NB4 (cell line): ENCODE measurements at places on chromosomes 6 and 20.
A peak's percentile ranks its signal among the peaks of the same experiment; 100 is the strongest.

- no peak for DNase-seq
Observed at GRCh38 chr6:51450958-51451357, 632.3 kb downstream of the TFAP2B start.

- DNase-seq, result no peak
Observed at GRCh38 chr6:42864602-42865001, 14.8 kb upstream of the RPL7L1 start.

DNA sequence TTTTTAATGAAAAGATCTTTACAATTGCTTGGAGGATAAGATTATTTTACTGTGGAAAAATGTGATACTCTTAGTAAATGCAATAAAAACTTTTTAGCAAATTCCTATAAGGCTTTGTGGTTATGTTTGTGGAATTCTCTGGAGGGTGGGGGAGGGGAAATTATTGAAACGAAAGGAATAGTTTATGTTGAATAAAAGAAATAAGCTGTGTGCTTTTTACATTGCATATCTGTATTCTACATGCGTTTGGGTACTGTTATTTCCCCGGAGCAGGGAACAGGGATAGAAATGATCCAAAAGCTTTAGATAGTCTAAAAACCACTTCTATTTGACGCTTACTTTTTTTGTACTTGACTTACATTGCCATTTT is 143.8 kb downstream of the SLC16A10 start:
- no peak for DNase-seq

GRCh38 chr6:30102414-30102969 is 10.4 kb downstream of the TRIM31 start:
- DNase-seq, result peak; percentile 79

GRCh38 chr6:4581468-4582385 is 194.5 kb upstream of the CDYL start:
- DNase-seq, result no peak
